ENCODE measurements at places on chromosomes 7 and 10. TPM values are rescaled to one million over a fixed set of nuclear protein-coding genes. Genes with fewer than 3 reads are reported as not detected.

GRCh38 chr10:60315311-60315710 is 74.4 kb downstream of the ANK3 start:
- H3K4me1 ChIP-seq, result peaks cover 4% of the 10 kb centered on the region
- DNase-seq, result no peak
- H3K27me3 ChIP-seq, result no peaks in the 10 kb centered on the region
- no peaks in the 10 kb centered on the region for H3K36me3 ChIP-seq
- no peak overlapping the region for H3K4me3 ChIP-seq
- H3K27ac ChIP-seq, result no peak overlapping the region

- no peak overlapping the region for H3K4me3 ChIP-seq
- no peaks in the 10 kb centered on the region for H3K27me3 ChIP-seq
- no peaks in the 10 kb centered on the region for H3K4me1 ChIP-seq
- DNase-seq, result no peak
- H3K36me3 ChIP-seq, result no peaks in the 10 kb centered on the region
Observed at GRCh38 chr10:57962839-57963238, 304.9 kb downstream of the IPMK start.

- H3K27ac ChIP-seq, result no peak overlapping the region
- no peak overlapping the region for H3K4me3 ChIP-seq
- H3K4me1 ChIP-seq, result no peaks in the 10 kb centered on the region
Observed at GRCh38 chr10:97827702-97828291, 21.8 kb upstream of the GOLGA7B start.

- no peaks in the 10 kb centered on the region for H3K36me3 ChIP-seq
- DNase-seq, result no peak
- H3K4me1 ChIP-seq, result peaks cover 7% of the 10 kb centered on the region
- no peak overlapping the region for H3K27ac ChIP-seq
- no peak overlapping the region for H3K4me3 ChIP-seq
- H3K27me3 ChIP-seq, result no peaks in the 10 kb centered on the region
Observed at GRCh38 chr7:86932038-86932512, 127.4 kb downstream of the ELAPOR2 start.

Gene EGR2
- 9.4 TPM for total RNA-seq

Measured in activated B cell treated with CpG ODN at 0.5 μM for 24 hours (primary cell).